ENCODE measurements at places on chromosomes 4 and X.

DNA sequence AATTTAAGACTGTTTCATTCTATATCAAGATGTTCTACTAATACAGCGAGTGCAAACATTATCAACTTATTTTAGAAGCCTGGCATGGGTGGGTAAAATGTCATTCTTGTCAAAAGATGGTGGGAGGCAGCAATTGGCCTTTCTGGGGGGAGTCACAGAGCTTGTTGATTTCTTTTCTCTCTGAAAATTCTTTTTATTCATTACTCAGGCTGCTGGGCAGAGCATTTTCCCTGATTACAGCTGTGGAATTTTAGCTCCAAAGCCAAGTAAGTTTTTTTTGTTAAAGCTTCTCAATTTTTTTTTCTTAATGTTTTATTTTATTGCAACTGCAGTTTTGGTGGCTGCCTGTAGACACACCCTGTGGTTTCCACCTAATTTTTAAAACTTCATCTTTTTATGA lies 50.4 kb downstream of the GPC4 start:
- no peak for DNase-seq

DNA sequence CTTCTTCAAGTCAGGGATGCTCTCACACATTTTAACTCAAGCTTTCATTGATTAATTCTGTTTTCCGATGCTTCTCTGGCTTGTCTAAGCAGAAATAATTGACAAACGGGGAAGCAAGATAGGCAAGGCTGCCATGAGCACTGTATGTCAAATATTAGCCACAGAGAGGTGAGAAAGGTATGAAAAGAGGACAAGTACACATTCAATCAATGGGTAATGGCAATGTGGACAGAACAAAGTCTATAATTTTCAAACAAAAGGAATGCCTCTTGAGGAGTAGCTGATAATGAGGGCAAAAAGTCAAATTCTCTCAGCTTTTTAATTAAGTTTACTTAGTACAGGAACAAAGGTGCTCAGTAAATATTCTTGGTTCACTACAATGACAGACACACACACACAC lies 19.6 kb downstream of the COX7B2 start:
- no peak for DNase-seq

GRCh38 chr4:6424425-6424824 lies 48.0 kb downstream of the PPP2R2C start:
- no peak for DNase-seq

GRCh38 chr4:129926936-129927335 lies 831.0 kb downstream of the C4orf33 start:
- no peak for DNase-seq

DNA sequence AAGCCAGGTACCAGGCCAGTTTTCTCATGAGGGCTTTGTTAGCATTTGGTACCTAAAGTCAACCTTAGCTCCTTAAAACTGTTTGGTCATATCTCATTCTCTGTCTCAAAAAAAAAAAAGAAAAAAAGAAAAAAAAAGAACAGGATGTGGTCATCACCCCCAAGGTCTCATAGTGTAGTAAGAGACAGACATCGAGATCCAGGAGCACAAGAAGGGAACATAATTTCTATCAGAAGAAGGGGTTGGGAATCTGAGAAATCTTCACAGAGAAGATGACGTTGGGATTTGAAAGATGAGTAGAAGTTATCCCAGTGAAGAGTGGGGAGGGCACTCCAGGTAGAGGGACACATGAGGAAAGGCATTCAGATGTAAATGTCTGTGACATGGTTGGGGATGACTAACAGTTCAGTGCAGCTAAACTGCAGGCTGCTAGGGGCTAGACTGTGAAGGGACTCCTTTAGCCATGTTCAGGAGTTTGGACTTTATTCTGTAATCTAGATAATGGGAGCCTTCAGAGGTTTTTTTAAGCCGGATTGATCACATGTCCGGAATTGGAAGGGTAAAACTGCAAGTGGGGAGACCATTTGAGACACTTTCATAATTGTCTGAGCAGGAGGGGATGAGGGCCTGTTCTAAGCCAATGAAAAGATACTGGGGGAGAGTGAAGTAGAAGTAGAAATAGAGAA lies 26.9 kb upstream of the GJB1 start:
- DNase-seq = no peak

DNA sequence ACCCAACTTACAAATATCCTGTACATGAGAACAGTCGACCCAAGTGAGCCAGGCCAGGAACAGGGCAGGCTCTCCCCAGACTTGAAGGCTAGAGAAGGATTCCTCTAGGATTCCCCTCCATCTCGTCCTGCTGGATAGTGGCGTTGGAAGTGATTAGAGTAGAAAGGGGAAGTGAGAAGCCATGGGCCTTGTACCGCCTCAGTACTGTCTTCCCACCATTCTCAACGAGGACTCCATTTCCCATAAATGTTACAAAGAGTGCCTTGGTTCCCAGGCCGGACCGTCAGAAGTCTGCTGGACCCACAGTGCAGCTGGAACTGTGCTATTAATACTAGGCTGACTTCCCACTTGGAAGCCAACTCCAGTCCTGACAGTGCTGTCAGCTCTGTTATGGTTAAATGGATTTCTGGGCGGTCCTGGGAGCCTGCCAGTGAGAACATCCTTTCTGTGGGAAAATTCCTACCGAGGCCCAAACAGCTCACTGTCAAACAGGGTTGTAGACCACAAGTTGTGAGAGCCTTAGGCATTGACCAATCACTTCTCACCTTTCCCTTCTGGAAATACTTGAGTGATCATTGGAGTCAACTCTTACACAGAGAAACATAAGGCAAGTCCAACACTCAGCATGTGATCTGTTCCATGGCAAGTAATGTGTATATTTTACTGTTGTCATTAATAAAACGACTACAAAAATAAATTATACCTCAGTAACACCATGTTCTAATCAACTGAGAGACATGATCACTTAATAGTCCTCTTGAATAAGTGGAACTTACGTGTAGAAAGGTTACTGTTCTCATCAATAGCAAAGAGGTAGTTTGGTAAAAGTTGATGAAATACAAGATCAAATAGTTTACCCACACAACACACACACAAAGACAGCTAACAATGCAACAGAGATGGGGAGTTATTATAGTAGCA lies 58.4 kb downstream of the AMELX start:
- DNase-seq = no peak

GRCh38 chrX:104253567-104254441 lies 929 bp downstream of the ESX1 start:
- DNase-seq = peak; percentile 56

- no peak for DNase-seq
Observed at GRCh38 chr4:89158884-89159503, 47.7 kb downstream of the TIGD2 start.

GRCh38 chr4:53680598-53680997 lies 89.3 kb upstream of the LNX1 start:
- DNase-seq = no peak

DNA sequence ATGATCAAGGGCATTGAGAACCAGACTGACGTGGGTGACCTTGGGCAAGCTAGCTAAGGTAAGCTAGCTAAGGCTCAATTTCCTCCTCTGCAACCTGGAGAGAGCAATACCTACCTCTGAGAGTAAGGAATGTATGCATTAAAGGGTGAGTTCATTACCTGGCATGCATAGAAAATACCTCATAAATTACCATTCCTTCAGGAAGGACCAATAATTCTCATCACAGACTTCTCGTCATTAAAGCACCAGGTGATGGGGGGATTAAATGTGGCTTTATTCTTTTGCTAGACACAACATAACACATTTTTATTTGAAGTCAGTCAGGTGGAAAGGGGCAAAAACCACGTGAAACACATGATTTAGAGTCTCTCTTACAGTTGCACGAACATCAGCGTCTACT lies 21.5 kb downstream of the EGFL6 start:
- no peak for DNase-seq

DNA sequence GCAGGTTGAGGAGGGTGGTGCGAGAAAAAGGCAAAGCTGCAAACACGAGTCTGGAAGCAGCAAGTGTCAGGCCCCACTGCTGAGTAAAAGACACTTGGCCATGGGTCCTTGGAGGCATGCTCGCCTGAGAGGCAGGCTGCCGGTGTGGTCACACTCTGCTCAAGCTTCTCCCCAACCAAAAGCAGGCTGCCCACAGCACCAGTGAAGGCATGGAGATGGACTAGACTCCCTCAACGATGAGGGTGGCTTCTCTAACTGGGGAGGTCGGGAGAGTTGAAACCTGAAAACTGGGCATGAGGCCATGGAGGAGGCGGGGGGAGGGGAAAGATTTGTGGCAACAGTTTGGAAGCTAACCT lies 86.5 kb downstream of the ATG4A start:
- no peak for DNase-seq

DNA sequence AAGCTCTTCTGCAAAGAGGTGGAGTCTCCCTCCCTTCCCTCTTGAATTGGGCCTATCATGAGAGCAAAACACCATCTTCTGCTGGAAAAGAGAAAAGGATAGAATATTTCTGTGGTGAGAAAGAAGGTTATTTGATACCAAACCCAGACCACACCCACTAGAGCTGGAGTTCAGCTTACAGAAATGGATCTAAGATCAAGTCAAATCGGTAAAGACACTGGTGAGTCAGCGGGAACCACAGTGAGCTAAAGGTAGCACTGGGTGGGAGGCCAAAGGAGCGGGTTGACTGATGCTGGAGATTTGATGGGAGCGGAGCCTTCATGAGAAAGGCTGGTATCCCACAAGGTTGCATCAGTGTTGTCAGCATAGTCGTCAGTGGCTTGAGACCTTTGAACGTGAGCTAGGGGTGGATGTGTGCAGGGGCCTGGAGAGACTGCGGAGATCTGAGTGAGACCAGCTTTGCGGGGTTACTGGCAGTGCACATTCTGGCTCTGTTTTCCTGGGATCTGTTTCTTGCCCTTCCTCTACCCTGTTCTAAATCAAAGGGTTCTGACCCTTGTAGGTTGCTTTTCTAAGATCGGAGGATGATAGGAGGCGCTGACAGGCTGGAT lies 106.4 kb upstream of the SCOC start:
- DNase-seq = no peak

GRCh38 chr4:3342182-3342854 lies 49.5 kb downstream of the RGS12 start:
- DNase-seq = no peak

DNA sequence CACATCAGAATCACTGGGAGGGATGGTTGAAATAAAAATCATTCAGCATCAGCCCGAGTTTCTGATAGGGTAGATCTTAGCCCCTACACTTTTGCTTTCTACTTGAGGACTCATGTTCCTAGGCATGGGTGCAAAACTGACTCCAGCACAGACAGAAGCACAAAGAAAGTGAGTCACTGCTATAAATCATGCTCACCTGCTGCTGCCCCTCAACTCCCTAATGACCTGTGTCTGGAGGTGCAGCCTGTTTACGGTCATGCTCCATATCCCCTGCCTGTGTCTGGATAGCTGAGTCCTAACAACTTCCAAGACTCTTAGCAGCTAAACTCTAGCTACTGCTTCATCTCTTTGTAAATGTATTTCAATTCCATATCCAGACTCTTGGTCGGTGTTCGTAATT lies 57.8 kb downstream of the ADGRA3 start:
- DNase-seq = no peak
